Peyer's patch (tissue), 4 donors: ENCODE measurements at places on chromosomes 3 and 15. TPM values are rescaled to one million over a fixed set of nuclear protein-coding genes. Genes with fewer than 3 reads are reported as not detected.

DNA sequence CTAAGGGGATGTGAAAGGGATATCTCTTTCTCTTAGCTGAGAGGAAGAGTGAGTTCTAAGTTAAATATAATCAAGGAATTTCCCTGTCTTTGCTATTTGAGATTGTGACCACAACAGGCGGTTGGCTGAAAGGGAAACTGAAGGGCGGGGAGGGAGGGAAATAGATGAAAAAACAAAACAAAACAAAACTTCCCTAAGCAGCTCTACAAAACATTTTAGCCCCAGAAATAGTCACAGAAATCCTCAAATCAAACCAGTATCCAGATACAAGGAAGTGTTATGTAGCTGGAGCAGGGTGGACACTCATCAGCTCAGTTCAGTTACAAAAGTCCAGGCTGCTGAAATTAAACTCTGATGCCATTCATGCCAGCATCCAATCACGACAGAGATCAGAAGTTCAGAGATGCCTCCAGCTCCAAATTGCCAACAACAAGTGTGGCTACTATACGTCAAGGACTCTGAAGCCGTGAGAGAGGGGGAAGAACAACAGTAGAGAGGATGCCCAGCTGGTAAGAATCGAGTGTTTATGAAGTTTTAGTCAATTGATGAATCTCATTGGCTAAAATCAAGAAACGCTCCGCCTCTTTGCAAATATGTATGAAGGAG, 319 bp upstream of the TP63 start:
- no peak overlapping the region for H3K4me3 ChIP-seq
- H3K27ac ChIP-seq, result no peak overlapping the region
- H3K27me3 ChIP-seq, result no peaks in the 10 kb centered on the region
- H3K36me3 ChIP-seq, result no peaks in the 10 kb centered on the region
- H3K4me1 ChIP-seq, result no peaks in the 10 kb centered on the region

DNA sequence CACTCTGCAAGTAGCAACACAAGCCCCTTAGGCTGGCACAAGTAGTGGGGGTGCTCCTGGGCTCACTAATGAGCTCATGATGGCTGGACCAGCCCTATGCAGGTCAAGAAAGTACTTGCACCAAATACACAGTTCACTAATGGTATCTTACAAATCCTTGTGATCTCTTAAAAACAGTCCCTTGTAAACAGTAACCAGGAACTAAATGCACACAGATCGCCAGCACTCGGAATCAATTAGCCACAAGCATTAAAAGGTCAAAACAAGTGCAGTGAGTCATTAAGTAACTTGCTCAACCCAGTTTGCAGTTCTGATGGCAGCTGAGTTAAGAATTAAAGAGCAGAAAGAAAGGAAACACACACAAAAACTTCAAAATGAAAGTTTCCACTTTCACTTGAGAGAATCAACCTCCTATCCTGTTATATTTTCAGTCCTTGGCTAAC, 43.2 kb downstream of the ARHGEF3 start:
- no peaks in the 10 kb centered on the region for H3K27me3 ChIP-seq
- no peak for DNase-seq
- peak overlapping the region; percentile 48 for H3K27ac ChIP-seq
- H3K36me3 ChIP-seq, result no peaks in the 10 kb centered on the region
- no peak overlapping the region for H3K4me3 ChIP-seq
- peaks cover 19% of the 10 kb centered on the region for H3K4me1 ChIP-seq

The SLC6A20 gene
- 62.9 TPM for total RNA-seq

GRCh38 chr3:113274425-113275257, 63.3 kb downstream of the BOC start:
- H3K27me3 ChIP-seq, result no peaks in the 10 kb centered on the region
- no peak overlapping the region for H3K4me3 ChIP-seq
- no peaks in the 10 kb centered on the region for H3K4me1 ChIP-seq
- H3K27ac ChIP-seq, result no peak overlapping the region

DNA sequence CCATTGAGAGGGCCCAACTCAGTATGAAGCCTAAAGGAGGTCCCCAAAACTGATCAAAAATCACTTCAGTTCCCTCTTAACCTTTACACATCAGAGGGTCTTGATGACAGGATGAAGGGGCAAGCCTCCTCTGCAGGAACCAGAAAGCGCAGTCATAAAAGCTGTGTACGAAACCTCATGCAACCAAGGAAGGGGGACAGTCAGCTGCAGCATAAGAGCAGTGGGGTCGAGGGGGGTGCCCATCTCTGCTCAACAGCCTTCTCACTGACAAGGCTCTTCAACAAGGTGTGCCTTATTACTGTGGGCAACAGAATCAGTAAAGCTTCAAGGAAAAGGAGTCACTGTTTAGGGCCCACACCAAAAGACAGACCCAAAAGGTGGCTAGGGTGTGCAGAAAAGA, 3.9 kb downstream of the POC1A start:
- H3K27me3 ChIP-seq, result no peaks in the 10 kb centered on the region
- no peak overlapping the region for H3K27ac ChIP-seq
- no peak overlapping the region for H3K4me3 ChIP-seq
- H3K4me1 ChIP-seq, result peaks cover 19% of the 10 kb centered on the region
- no peak for DNase-seq
